HT1080 (cell line): ENCODE measurements at places on chromosomes 4 and X.
A peak's percentile ranks its signal among the peaks of the same experiment; 100 is the strongest.

DNA sequence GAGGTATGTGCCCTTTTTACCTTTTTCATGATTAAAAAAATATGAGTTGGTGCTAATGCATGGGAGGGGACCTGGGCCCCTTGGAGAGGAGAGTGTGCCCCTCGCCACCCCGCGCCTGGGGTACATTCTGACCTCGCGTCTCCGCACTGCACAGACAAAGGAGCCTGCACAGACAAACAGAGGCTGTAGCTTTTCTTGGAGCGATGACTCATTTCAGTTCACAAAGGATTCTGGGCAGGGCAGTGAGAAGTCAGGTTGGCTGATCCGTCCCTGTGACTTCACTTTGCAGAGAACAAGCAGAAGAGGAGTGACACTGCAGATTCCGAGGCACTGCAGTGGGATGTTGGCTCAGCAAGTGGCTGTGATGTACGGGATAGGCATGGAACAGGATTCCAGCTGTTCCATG is 82.9 kb downstream of the STOX2 start:
- DNase-seq, result peak; percentile 77

- DNase-seq, result no peak
Observed at GRCh38 chr4:188492886-188493285, 353.6 kb downstream of the TRIML1 start.

DNA sequence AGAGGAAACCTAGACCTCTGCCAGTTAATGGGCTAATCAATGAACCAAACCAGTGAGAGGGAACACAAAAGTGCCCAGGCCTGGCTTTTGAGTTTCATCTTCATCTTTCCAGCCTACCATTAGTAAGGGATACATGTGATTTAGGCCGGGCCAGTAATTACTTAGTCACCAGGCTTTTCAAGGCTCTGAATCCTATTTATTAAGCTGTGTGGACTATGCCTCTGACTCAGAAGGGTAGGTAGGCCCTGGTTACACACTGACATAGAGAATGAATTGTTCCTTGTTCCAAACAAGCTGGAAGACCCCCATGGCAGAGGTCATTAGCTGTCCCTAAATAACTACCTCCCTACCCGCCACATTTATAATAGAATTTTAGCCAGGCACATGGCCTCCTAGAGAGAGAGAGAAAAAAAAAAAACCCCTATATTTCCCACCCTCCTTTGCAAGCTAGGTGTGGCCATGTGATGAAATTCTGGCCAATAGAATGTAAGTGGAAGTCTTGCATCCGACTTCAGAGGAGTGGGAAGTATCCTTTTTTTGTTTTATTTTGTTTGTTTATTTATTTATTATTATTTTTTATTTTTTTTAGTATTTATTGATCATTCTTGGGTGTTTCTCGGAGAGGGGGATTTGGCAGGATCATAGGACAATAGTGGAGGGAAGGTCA is 112.3 kb upstream of the BCOR start:
- DNase-seq, result peak; percentile 4

GRCh38 chr4:140367738-140368137 is 5.7 kb upstream of the SCOC start:
- DNase-seq, result peak; percentile 75

DNA sequence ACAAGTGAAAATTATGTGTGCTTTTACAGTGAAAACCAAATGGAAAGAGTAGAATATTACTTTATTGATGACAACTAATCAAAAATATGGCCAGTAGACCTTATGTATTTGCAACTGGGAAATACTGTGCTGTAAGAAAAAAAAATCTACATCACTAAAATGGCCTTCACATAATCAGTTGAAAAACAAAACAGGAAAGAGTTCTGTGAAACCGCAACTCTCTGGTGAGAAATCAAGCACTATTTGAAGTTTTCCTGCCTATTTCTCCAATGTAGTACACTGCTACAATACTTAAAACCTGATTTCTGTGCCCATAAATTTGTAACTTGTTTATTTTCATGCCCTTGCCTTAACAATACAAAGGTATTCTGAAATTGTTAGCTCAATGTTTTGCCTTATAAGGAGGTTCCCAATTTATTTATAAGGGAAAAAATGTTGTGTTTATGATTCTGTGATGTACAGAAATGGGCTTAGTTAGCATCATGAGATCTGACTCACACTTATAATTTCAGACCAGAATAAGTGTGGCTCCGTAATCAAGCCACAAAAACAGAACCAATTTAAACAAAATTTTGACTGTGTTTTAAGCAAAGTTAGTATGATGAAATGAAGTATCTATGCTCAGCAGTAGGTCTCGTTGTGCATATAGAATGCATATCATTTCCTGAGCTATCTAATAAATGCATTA is 147.1 kb downstream of the FAT4 start:
- no peak for DNase-seq

- no peak for DNase-seq
Observed at GRCh38 chrX:84123585-84123984, 64.4 kb downstream of the RPS6KA6 start.

- DNase-seq, result no peak
Observed at GRCh38 chrX:107050195-107050709, 50.2 kb upstream of the MORC4 start.

DNA sequence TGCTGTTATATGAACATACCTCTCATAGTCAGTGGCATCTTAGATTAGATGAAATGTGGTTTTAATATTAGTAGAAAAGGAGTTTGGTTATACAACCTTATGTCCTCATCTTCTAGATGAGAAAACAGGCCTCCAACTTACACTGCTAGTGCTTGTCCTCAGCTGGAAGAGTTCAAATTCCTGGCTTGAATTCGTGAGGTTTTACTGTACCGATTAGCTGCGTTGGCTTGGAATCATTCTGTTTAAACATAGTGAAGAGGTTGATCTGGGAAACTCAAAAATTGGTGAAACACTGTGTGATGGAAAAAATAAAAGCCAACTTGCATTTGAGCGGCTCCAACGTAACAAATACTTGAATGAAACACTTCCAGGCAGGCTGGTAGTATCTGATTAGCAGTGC is 81.0 kb downstream of the LNX1 start:
- no peak for DNase-seq

- DNase-seq, result no peak
Observed at GRCh38 chr4:23130845-23131244, 438.1 kb downstream of the GBA3 start.

GRCh38 chr4:162285753-162286152 is 122.0 kb upstream of the FSTL5 start:
- DNase-seq, result no peak

GRCh38 chr4:6343939-6344408 is 74.3 kb downstream of the WFS1 start:
- DNase-seq, result peak; percentile 91
